ENCODE measurements at places on chromosomes 2 and 18.

DNA sequence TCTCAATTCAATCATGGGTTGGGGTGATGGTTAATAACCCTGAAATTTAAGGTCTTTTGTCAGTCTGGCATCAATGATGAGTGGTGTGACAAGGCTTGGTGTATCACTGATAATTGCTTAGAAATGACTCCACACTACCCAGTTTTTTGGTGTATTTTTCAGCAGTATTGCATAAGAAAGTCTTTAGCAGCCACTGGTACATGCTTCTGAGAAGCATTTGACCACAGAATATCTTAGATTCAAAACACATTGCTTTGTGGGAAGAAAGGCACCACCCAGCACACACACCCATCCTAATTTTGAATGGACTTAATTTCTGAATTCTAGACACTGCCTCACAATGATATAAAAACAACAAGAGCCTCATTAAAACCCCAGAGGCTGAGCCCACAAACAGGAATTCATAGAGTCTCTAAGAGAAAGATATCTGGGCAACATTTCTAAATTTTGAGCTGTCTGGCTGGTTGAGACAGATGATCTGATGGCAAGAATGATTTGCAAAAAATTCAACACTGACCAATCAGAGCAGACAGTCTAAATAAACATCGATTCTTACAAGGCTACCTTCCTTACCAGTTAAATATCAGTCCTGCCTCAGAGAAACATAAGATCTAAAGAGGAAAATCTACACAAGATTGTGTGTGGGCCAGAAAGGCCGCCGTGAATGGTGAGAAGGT is 114.7 kb upstream of the CYP1B1 start:
- no peak for DNase-seq

DNA sequence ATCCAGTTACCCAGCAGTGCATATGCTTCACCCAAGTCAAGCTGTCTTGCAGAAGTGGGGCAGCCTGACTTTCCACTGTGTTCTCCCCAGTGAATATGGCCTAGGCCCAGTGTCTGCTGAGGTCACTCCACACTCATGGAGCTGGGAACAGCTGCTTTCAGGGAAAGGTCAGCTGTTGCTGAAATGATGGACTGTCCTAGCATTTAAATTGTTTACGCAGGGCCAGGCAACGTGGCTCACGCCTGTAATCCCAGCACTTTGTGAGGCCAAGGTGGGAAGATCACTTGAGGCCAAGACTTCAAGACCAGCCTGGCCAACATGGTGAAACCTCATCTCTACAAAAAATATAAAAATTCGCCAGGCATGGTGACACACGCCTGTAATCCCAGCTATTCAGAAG is 86.5 kb downstream of the LIPG start:
- DNase-seq = no peak

- DNase-seq = no peak
Observed at GRCh38 chr2:221156062-221156734, 415.9 kb downstream of the EPHA4 start.

GRCh38 chr2:151796774-151797173 is 31.4 kb downstream of the ARL5A start:
- no peak for DNase-seq

DNA sequence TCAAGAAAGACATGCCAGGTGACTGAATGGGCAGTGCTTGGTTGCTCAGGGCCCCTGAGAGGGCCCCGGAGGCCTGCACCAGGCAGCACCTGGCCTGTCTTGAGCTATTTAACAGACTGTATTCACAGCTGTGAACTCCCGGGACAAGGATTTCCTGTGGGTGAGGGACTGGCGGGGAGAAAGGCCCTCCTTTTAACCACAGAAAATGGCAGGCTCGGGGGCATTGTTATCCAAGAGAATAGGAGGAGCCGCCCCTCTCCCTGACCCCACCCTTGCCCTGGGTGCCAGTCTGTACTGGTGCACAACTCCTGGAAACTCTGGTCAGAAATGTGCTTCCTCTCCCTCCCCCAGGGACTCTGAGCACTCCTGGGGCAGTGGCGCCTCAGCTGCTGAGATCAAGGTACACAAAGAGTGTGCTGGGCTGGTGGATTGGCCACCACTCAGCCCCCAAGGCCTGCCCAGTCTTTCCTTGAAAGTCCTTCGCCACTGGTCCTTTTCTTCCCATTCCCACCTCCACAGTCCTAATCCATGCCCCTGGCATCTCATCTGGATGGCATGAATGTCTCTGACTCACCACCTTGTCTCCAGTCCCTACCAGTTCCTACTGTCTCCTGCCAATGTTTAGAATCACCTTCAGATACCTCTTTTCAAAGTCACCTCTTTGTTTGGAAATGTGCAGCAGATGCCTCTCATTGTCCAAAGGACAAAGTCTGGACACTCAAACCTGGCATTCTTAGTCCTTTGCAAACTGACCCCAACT is 19.6 kb upstream of the EPAS1 start:
- no peak for DNase-seq

GRCh38 chr2:169715379-169716237 is 18.0 kb upstream of the KLHL23 start:
- DNase-seq = no peak

GRCh38 chr2:230985519-230986231 is 10.2 kb upstream of the SPATA3 start:
- DNase-seq = no peak

- no peak for DNase-seq
Observed at GRCh38 chr2:144170179-144170578, 349.7 kb downstream of the ZEB2 start.

DNA sequence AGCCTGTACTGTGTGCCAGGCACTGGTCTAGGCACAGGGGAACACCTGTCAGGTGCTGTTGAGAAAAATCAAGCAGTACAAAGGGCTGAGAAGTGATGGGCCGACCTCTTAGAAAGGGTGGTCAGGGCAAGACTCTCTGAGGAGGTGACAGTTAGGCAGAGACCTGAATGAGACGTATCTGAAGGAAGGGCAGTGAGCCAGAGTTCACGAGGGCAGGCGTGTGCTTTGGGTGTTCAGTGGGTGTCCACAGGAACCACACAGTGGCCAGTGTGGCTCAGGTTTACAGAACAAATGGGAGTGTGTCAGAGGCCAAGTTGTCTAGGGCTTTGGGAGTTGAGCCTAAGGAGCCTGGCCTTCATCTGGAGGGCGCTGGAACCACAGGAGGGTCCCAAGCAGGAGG is 6.2 kb downstream of the ARMC9 start:
- DNase-seq = no peak

DNA sequence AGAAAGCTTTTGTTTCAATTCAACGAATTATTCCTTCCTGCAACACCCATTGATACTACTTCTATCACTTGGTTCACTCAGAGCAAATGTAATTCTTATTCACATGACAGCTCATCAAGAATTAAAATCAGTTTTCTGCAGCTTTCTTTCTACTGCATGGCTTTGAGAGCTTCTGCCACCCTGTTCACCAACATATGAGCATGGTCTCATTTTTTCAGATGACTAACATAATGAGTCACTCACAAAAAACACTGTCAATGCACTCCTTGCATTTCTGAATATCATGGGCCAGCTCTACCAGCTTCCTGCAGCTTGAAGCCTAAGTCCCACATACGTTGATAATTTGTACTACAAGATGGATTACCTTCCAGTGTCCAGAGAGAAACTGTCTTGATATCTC is 342.9 kb downstream of the LRATD1 start:
- DNase-seq = no peak

- peak; percentile 96 for DNase-seq
Observed at GRCh38 chr2:119759451-119760236, at the start of gene PTPN4. PTPN4 (plus strand) TSS chr2:119759922; CDS start chr2:119809854, 49,932 bp downstream.

DNA sequence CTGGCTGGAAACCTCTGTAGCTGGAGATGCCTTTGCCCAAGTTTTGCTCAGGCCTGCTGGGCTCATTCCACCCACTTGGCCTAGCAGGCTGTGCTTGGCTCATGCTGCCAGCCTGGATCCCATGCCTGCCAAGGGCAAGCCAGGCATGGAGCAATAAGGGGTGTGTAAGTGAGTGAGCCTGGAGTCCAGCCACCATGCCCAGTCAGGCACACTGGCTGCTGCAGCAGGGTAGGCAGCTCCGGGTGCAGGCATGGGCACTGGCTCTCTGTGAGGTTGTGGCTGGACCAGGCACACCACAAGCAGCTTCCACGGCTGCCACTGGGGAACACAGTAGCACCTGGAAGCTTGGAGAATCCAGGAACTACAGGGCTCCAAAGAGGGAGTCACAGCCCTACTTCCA is 147.7 kb upstream of the HS6ST1 start:
- no peak for DNase-seq

DNA sequence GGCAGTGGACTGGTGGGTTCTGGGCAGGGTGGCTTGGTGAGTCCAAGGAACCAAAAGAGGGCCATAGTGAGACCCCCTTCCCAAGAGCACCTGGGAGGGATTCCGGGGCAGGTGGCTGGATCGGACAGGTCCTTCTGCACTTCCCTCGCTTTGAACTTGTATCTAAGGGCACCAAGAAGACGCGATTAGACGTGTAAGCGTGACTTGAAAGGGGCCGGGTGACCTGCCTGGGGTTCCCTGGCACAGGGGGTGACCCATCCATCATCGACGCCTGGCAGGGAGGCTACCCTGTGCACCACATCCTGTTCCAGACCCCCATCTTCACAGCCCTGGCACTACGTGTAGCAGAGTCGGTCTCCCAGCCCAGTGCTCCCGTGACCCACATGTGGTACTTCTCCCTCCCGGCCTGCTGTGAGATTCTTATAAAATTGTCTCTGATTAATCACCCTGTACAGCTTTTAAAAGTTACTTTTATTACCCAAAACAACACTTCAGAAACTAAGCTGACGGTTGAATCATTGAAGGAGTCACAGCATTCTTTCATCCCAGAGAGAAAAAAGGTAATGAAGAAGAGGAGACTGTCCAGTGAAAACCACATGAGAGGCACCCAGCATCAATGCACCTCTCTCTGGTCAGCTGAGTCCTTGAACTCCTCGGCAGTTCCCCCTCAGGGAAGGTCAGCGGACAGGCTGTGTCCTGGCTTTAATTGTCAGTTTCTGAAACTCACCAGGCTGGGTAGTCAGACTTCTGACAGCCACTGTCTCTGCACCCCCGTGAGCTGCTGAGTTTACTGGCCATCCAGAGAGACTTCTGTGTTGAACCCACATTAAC is 13.0 kb downstream of the SH3BP4 start:
- no peak for DNase-seq

GRCh38 chr2:237864444-237864931 is 5.1 kb downstream of the RAMP1 start:
- no peak for DNase-seq

- no peak for DNase-seq
Observed at GRCh38 chr18:6885992-6886796, 156.7 kb downstream of the ARHGAP28 start.

GRCh38 chr2:78034706-78035105 is 512.5 kb upstream of the LRRTM4 start:
- no peak for DNase-seq

DNA sequence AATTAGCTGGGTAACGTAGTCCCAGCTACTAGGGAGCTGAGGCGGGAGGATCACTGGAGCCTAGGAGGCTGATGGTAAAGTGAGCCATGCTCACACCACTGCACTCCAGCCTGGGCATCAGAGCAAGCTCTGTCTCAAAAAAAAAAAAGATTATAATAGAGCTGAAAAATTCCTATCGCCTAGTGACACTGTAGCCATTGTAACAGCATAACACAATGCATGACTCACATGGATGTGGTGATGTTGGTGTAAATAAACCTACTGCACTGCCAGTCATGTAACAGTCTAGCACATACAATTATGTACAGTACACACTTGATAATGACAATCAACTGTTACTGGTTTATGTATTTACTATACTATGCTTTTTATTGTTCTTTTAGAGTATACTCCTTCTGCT is 39.6 kb downstream of the MGAT4A start:
- no peak for DNase-seq

GRCh38 chr2:177289824-177290628 is 25.5 kb upstream of the NFE2L2 start:
- DNase-seq = peak; percentile 66

GRCh38 chr2:95006588-95006987 is 18.9 kb upstream of the MAL start:
- DNase-seq = no peak

- no peak for DNase-seq
Observed at GRCh38 chr18:11873670-11874340, 22.6 kb downstream of the CHMP1B start.

DNA sequence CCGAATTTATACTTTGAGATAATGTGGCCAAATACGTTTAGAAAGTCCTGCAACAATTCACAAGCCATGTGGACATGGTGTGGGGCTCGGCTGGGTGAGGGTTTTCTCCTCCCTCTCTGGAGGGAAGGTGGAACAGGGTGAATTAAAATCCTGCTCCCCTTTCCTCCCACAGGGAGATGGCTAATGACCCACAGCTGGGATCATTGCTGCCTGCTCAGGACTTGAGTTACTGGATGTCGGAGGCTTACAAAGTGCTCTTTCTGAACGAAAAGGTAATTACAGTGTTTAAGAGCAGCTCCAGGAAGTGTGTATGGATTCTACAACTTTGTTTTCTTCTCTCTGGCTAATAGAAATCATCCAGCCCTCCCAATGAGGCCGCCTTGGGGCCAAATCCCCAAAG is 97.9 kb upstream of the ALKAL2 start:
- DNase-seq = no peak

- DNase-seq = no peak
Observed at GRCh38 chr2:1644427-1644826, 99.9 kb downstream of the PXDN start.

GRCh38 chr2:74313497-74313896 is 29.7 kb downstream of the SLC4A5 start:
- DNase-seq = no peak

DNA sequence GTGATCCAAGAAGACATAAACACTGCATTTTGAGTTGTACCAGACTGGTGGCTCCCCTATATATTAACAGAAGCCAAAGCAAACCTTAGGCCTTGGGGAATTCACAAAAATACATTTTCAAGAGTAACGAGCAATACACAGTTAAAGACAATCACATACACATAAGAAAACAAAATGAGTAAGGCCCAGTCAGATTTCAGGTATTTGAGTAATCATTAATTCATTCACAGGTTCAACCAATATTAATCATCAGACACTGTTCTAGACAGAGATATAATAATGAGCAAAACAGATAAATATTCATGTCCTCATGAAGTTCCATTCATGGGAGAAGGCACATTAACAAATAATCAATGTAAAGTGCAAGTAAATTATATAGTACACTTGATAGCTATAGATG is 9.6 kb downstream of the STPG4 start:
- no peak for DNase-seq

DNA sequence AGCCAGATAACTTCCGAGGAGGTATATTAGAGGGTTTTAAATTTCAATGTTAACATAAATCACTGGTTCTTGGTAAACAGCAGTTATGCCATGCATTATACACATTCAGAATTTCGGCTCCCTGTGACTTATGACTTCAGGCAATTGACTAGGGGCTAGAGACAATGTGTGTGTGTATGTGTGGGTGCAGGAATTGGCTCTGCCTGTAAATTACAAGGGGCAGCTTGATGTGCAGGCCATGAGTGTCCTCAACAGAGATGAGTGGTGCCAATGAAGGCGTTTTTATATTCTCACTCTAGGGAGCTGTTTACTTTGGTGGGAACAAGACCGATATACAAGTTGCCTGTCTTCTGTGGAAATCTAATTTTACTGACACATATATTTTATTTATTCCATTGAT is 161.6 kb downstream of the CSRNP3 start:
- DNase-seq = no peak
